Stimulated activated CD8-positive, alpha-beta memory T cell treated with anti-CD3 and anti-CD28 coated beads, Interleukin-12 subunit alpha, Interleukin-12 subunit beta, amount 100 ng/mL, for 4 hours (primary cell): ENCODE measurements at places on chromosomes 2 and 18.

DNA sequence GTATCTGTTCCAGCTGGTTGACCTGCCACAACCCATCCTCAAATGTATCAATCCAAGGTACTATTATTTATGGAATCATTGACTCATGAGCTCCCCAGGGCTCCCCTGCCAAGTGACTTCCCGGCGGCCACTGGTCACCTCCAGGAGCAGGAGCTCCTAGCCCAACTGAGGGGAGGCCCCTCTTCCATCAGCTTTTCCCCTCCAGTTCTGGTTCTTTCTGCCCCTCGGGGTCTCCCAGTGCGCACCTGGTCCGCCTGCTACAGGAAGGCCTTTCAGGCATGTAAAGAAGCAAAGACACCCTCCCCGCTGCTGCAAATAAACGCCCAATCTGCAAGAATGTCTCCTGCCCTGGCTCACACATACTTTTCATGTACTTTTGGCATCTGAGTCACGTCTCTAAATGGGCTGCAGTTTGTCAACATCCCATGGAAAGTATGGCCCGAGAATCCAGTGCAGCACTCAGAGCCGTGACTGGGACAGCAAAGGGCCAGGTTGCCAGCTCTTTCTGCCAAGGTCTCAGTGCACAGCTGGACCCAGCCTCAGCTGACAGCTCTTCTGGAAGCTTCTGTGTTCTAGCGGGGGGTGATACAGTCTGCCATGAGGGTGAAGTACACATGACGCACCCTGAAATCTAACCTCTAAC, 41.4 kb downstream of the KLHL29 start:
- DNase-seq, result no peak

DNA sequence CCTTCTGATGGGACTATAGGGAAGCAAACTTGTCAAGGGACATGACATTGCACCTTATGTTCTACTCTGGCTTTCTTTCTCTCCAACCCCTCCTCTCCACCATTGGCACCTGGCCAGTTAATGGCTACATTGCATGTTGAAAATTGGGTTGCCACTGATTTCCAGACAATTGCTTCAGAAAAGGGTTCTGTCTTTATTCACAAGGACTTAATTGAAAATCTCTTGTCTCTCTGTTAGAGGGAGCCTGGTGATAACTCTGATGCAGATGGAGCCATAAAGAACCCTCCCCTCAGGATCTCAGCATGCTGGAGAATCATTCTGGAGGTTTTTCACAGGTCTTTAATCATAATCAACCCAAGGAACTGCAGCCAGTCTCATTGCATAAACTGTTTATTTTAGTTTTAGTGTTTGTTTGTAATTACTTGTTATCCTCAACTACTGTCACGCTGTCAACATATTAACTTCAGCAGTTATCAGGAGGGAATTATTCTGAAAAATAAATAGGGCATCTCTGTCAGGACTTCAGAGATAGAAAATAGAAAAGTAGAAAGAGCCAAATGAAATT, 316.8 kb downstream of the RIT2 start:
- DNase-seq, result no peak

- DNase-seq, result no peak
These were observed 96.6 kb downstream of the SOCS6 start for GRCh38 chr18:70385474-70385873.

- DNase-seq, result no peak
These were observed 9.1 kb downstream of the KLF7 start for GRCh38 chr2:207156451-207157161.

DNA sequence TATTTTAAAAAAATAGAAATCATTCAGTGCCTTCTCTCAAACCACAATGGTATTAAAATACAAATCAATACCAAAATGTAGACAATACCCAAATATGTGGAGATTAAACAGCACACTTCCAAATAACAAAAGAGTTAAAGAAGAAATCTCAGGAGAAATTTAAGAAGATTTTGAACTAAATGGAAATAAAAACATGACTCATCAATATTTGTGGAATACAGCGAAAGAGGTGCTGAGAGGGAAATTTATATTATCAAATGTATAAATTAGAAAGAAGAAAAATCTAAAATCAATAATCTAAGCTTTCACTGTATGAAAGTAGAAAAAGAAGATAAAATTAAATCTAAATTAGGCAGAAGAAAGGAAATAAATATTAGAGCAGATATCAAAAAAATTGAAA, 233.1 kb downstream of the RPIA start:
- no peak for DNase-seq

- no peak for DNase-seq
These were observed 207.6 kb upstream of the VWC2L start for GRCh38 chr2:214203214-214203613.

- no peak for DNase-seq
These were observed 59.9 kb downstream of the SH3RF3 start for GRCh38 chr2:109188898-109189297.

GRCh38 chr18:74509856-74510769, 13.9 kb downstream of the CNDP2 start:
- DNase-seq, result no peak

DNA sequence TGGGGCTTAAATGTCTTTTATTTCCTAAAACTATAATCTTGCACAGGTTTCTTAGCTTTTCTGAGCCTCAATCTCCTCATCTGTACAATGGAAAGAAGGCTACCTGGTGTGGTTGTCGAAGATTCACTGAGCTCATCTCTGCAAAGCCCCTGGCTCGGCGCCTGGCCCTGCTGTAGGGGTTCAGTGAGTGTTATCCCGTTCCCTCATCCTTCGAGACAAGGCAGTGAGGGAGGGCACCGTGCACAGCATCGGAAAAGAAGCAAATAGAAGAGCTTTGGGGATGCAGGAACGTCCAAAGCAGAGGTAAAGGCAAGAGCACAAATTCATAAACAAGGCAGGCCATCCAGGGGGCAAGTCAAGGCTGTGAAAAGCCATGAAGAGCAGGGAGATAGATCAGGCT, 41.2 kb upstream of the ATG16L1 start:
- DNase-seq, result no peak

DNA sequence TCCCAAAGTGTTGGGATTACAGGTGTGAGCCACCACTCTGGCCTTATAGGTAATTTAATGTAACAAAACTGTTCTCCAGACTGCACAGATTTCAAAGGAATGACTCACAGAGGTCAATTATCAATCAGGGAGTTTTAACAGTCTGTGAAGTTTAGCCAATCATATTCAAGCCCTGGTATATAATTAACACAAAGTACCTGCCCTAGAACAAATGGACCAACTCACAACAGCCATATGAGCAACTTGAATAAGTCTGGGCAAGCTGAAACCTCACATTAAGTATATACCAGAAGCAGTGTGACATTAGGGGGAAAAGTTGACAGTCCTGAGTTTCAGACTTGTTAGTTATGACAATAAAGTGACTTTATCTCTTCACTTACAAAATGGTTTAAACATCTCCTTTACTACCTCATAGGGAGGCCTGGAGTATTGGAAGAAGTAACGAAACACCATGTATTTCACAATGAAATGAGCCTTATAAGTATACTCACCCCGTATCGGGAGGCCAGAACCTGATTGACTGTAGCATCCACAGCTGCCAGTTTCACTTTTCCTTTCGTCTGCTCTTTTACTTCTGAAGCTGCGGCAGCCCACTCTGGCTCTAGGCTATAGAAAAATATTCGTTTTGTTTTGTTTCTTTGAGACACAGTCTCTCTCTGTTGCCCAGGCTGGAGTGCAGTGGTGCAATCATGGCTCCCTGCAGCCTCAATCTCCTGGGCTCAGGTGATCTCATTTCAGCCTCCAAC, 22.2 kb downstream of the PDIA6 start:
- DNase-seq, result no peak

DNA sequence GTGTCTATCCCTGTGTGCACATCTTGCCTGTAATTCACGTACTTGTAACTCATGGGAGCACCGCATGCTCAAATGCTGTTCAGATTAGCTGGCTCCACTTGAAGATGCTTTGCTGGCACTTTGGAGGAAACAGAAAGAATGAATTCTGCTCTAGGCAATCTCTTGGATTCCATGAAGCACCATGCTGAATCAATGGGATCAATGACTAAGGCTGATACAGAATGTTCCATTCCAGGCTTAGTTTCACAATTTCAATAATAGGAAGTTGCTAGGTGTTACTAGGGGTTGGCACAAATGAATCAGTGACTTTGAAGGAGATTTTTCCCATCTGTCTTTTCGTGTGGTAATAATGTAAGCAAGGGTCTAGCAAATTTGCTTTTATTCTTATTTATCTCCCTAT, 328.8 kb downstream of the OSR1 start:
- no peak for DNase-seq

DNA sequence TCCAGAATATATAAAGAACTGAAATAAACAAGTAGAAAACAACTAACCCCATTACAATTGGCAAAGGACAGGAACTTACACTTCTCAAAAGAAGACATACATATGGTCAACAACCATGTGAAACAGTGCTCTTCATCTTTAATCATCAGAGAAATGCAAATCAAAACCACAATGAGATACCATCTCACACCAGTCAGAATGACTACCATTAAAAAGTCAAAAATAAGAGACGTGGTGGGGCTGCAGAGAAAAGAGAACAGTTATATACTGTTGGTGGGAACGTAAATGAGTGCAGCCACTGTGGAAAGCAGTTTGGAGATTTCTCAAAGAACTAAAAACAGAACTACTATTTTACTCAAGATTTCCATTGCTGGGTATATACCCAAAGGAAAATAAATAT, 1696.3 kb upstream of the TMEFF2 start:
- DNase-seq, result no peak

DNA sequence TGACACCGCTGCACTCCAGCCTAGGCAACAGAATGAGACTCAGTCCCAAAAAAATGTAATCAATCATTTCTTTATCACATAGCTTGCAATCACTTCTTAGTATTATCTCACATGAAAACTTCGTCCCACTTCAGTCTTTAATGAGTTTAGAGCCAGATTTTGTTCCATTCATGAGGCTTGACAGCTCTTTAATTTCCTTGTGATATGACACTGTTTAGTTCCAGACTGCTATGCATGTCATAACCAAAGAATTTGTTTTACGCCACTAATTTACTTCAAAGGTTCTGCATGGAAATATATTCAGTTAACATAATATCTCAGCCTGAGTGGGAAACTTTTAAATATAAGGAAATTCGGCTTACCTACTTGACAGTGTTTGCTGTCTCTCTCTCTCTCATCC, 113.1 kb downstream of the ZNF532 start:
- DNase-seq, result no peak

DNA sequence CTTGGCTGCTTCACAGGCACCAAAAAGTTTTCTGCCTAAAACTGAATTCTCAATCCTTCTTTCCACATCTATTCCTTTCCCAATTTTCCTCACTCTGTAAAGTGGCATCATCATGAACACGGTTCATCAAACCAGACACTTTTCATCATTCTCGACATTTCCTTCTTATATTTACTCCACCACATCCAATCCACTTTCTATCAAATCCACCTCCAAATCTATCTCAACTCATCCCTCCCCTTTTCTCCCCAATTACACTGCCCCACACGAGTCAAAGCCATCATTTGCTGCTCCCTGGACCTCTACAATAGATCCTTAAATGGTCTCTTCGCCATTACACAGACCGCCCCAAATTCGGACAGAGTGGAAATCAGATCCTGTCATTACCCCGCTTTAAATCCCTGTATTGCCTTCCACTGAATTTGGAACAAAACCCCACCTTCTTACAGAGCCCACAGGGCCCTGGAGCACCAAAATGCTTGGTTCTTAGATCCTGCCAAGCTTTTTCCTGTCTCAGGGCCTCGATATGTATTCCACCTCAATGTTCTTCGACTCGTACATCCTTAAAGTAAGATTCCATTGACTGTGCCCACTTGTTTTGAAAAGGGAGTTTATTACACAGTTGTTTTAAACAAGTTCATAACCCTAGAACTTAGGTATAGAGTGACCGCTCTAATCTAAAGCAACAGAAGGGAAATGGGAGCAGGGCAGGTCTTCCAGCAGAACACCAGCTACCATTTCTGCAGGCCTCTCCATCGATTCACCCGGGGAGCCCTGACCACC, 856 bp downstream of the ACAA2 start:
- DNase-seq, result no peak

- no peak for DNase-seq
These were observed 85.4 kb upstream of the EML6 start for GRCh38 chr2:54638103-54638502.

GRCh38 chr2:242001853-242002252, 132.3 kb downstream of the RTP5 start:
- DNase-seq, result no peak

DNA sequence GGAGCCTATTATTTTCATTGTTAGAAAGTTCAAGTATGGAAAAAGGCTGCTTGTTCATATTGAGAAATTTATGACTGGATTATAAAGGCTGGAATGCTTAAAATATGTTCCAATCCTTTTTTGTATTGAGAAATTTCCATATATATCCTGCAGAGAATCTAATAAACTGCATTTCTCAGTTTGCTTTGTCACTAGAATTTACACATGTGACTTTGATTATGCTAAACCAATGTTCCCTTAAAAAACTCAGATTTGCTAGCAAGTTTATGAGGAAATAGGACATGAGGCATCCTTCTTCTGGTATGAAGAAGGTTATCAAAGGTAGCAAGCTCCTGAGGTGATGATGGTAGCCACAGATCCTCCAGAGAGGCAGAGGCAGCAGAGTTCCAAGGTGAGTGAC, 29.2 kb upstream of the DSEL start:
- no peak for DNase-seq

DNA sequence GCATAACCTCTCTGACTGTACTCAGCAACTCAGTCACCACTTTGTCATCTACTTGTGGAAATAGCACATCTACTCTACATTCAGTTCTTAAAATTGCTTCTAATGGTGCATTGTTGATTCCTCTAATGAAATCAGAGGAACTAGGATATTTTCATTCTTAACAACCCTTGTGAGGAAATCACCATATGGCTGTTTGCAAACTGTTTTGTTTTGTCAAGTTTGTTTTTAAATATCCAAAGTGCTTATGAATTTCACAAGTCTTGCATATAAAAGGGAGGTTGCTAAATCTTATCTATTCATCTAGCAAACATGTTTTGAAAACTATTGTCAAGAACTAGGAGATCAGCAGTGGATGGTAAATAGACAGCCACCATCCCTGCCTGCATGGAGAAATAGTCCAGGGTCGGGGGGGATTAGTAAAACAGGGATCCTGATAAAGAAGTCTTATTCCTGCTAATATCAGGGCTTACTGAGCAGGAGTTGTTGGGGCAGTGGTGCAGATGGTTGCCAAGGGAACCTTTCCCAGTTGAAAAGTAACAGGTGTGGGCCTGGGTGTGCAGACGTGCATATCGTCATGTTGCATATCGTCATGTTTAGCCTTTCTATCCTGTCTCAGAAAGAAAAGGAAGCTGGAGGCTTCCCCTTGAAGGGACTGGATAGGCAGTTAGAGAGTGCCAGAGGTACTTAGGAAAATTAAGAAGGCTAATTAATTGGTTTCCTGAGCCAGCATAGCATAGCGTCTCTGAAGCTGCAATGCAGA, 7.5 kb upstream of the MYO3B start:
- no peak for DNase-seq

GRCh38 chr2:231161252-231161839, 36.5 kb upstream of the HTR2B start:
- DNase-seq, result no peak

GRCh38 chr18:22872900-22873537, 60.1 kb upstream of the RBBP8 start:
- DNase-seq, result no peak

DNA sequence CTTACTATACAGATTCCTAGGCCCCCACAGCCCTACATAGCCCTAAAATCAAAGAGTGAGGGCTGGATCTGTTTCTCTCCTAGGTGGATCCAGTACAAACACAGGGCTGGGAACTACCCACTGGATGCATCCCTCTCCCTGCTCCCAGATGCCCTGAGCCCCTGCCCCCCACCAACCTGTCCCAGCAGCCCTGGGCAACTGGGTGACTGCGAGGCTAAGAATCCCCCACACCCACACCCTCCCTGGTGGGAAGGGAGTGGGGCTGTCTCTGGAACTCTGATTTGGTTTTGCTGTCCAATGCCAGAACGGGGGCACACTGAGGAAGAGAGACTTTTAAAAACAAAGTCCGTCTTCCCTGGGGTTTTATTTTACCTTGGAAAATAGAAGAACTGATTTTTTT, 113.1 kb downstream of the SMAD7 start:
- no peak for DNase-seq
